ENCODE measurements at places on chromosomes 4 and X.

GRCh38 chrX:40734971-40735324 is 394 bp downstream of the MED14 start:
- DNase-seq = no peak

GRCh38 chr4:63583561-63583960 is 825.7 kb downstream of the TECRL start:
- no peak for DNase-seq

GRCh38 chrX:33721927-33722326 is 410.2 kb downstream of the FAM47A start:
- no peak for DNase-seq

GRCh38 chrX:110588164-110588563 is 207.5 kb downstream of the CHRDL1 start:
- DNase-seq = no peak

DNA sequence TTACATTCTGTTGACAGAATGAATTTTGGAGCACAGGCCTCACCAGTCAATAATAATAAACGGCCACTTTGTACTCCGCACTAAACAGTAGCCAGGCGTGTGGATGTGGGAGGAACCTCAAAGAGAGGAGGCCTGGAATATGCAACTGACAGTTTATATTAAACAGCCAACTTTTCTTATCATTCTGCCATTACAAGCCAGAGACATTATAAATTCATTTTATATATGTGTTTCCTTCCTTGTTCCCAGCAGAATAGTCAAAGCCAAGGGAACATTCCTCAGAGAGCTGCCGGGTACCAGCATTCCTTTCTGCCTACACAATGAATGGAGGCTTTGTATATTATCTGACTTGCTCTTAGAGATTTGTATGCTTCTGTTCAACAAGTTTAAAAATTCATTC is 436.5 kb upstream of the FTHL17 start:
- DNase-seq = no peak

All from SHP77 (cell line).